ENCODE measurements at places on chromosomes 5 and 9.

DNA sequence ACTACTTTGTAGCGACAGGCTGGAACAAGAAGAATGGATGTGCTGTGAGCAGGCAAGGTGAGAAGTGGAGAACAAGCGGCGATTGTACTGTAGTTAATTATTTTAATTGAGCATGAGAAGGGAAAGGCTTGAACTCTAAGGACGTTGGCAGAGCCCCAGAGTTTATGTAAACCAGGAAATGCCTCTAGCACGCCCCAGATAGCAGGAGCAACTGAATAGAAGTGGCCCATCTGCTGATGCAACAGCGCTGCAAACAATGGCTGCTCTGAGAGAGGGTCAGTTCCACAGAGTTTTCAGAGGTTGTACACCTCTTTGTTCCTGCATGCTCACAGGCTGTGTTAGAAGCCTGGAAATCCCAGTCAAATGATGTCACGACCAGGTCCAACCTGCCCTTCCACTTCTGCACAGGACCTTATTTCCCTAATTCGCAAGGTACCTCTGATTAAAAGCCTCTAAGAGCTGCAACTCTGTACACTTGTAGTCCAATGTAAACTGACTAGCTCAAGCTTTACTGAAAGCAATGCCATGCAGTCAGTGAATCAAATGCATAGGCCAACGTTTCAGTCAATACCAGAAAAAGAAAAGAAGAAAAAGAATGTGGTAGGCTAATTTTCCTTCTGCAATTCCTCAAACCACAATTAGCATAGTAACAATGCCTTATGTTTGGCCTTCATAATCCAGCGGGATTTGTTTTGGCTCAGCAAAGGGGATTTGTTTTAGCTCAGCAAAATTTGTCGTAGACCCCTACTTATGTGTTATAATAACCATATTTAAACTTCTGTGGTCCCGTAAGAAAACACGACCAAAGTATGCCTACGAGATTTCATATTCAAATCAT, 119.6 kb upstream of the RETREG1 start:
- DNase-seq, result no peak

DNA sequence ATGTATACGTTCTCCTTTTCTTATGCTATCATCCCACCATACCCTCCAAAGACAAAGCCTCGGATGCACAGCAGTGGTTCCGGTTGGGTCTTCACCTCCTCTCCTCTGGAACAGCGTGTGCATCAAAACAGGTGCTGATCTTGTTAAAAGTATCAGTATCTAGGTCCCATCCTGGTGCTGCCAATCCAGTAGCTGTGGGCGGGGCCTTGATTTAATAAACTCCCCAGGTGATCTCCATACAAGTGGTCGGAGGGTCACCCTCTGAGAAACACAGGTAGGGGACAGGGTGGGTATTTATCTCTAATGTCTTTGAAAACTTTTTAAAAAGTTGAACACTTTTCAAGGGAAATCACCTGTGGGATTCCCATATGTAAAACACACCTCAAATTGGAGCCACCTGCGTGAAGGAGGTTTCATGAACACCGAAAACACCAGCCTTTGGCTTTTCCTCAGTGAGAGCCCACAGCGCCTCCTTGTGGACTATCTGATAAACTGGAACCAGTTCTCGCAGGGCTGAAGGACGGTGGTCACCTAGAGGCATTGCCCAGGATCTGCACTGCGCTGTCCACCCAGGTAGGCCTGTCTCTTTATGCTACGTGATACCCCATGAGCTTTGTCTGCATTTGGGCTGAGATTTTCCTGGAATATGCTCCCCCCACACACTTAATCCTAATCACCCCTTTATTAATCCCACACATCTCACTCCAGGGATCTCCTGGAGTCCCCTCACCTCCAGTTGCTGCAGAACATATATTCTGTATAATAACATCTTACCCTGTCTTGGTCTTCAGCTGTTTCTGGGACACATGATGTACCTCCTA, 80.5 kb upstream of the EPB41L4B start:
- DNase-seq, result no peak

GRCh38 chr5:65651144-65651543, 26.3 kb downstream of the SHLD3 start:
- no peak for DNase-seq

DNA sequence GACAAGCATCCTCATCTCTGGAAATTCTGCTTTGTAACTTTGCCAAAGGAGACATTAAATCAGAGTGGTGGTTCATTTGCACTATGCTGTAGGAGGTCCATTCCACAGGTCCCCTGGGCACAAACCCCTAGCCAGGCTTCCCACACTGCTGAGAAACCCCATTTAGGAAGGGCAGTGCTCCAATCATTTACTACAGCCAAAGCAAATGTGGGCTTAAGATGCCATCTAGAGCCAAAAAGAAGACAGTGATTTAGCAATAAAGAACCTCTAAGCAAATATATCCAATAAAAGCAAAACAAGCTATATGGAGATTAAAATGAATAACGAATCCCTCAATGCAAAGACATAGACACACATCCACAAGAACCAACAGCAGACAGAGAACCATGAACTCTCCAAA, 129.0 kb upstream of the ALDH1B1 start:
- no peak for DNase-seq

GRCh38 chr9:22913026-22913425, 466.4 kb downstream of the DMRTA1 start:
- no peak for DNase-seq

- DNase-seq, result no peak
Measured at GRCh38 chr5:145743396-145744061, 91.6 kb downstream of the PRELID2 start.

DNA sequence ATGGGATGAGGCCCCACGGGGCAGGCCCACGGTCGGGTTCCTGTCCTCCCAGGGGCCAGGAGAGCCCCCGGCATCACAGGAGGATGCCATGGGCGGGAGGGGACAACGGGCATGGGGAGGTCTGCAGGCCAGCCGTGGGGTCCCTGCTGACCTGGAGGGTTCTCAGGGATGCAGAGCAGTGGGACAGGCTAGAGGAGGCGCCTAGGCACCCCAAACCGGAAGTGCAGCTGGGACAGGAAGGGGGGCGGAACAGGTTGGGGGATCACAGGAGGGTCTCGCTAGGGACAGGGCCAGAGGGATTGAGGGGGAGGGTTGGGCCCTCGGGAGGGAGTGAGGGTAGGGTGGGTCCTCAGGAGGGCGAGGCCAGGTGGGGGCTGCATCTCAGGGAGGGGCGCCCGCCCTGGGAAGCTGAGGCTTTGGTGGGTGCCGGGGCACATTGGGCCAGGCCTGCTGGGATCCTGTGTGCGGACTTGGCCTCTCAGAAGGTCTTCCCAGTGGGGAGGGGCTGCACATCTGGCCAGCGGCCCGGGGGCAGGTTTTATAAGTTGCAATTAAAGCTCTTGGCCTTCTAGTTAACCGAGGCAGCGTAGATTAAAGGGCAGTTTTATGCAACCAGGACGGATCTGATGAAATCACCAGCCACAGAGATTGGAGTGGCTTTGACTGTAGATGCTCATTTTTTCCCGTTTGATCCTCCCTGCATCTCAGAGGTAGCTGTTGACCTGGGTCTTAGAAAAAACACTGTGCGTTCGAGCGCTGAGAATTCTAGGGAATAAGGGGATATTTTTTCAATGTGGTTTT, 20.1 kb downstream of the NKD2 start:
- no peak for DNase-seq

- DNase-seq, result no peak
Measured at GRCh38 chr5:90878549-90879196, 320.1 kb downstream of the ADGRV1 start.

- no peak for DNase-seq
Measured at GRCh38 chr5:72347801-72348308, 27.7 kb downstream of the PTCD2 start.

DNA sequence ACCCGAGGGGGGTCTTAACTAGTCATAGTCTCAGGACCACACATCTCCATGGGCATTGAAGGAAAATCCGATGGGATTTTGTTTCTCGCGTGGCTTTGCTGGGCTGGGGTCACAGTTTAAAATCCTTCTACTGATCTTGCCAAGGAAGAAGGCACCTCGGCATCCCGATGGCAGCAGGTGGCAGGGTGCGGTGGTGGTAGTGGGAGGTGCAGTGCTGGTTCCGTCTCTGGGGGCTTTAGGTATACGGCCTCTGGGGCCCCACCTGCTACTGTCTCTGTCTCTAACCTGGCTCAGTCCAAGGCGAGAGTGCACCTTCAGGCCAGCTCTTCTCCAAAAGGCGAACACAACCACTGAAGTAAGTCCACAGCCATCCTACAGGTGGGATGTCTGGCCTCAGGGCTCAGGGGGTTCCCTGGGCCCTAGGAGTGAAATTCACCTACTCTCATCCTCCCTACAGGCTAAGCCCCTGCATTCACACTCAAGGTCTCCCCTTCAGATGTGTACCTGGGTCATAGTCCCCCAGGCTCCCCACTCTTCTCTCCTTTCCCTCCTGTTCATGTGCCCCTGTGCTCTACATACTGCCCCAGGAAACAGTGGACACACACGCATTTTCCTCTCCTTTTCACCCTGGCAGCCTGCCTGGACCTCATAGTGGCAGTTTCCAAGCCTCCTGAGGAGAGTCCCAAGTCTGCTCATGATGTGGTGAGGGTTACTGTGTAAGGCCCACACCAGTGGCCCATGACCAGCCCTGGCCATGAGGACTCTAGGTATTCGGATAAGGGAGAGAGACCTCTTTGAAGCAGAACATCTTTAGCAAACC, 736 bp upstream of the FCN2 start:
- no peak for DNase-seq

- no peak for DNase-seq
Measured at GRCh38 chr9:25284365-25284764, 393.9 kb downstream of the TUSC1 start.

DNA sequence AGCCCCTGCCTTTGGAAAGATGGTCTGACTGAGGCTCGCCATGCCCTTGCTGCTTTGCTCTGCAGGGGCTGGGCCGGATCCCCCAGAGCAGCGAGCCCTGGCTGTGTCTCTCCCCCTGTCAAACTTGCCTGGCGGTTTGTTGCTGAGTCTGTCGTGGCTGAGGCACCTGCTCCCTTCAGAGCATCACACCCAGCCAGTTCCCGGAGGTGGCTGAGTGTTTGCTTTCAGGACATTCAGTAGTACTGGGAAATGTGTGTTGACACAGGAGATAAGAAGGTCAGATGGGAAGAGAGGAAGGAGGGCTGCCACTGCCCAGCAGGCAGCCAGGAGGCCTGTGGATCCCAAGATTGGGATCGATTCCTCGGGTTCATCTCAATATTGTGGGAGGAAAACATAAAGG, 62.9 kb downstream of the GADD45G start:
- DNase-seq, result no peak

DNA sequence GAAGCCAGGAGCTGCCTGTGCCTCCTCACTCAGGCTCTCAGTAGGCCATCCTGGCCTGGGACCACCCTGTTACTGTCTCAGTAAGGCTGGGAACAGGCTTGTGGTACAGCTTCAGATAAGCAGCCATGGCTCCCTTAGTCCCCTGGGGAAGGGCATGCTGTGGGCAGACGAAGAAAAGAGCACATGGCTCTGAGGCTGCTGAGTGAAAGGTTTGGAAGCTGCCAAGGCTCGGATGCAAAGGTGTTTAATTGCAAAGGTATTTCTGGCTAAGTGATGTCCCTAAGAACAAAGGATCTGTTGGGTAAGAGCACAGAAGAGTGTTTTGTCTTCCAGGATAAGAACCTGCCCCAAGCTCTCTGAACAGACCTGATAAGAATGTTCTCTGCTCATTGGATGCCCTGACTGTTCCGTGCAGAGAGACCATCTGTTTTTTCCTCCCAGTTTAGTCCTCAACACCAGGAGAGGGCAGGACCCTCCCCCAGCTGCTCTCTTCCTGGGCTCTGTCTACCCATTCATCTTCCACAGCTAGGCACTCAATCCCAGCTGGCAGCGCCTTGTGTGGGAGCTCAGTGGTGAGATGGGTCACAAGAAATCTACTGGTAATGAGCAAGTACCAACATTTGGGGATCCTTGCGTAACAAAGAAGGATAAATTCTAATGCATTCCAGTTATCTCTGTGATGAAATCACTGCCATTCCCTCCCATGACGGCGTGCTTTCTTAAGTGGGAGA, 17.7 kb downstream of the ANGPTL2 start:
- DNase-seq, result no peak

GRCh38 chr9:131963072-131964030, 116.3 kb downstream of the MED27 start:
- DNase-seq, result no peak

DNA sequence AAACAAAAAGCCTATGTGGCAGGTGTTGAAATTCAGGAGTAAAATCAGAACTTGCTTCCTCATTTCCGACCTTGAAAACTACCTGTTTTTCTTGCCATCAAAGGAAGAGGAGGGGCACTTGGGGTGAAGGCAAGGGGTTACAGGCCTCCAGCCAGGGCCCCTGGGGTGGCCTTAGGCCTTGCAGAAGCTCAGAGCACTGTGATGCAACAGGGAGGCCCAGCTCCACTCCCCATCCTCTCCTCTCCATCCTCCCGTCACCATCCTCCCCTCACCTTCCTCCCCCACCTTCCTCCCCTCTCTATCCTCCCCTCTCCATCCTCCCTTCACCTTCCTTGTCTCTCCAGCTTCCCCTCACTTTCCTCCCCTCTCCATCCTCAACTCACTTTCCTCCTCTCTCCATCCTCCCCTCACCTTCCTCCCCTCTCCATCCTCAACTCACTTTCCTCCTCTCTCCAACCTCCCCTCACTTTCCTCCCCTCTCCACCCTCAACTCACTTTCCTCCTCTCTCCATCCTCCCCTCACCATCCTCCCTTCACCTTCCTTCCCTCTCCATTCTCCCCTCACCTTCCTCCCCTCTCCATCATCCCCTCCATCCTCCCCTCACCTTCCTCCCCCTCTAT, 111.6 kb downstream of the WNK2 start:
- no peak for DNase-seq

DNA sequence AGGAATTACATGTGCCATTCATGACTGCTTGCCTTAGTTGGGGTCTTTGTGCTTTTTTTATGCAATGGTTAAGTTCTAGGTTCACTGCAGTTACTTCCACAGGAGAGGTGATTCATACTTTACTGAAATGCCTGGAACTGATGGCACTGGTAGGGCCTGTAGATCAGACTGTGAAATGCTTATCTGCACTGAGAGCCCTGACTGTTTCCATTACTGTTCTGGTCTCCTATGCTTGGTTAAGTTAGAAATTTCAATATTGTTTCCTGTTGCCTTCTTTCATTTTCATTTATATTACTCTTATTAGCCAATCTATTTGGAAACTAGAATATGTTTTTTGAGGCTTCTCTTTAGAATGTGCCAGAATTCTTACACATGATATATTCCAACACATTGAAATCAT, 484.1 kb upstream of the SEMA6A start:
- DNase-seq, result no peak

DNA sequence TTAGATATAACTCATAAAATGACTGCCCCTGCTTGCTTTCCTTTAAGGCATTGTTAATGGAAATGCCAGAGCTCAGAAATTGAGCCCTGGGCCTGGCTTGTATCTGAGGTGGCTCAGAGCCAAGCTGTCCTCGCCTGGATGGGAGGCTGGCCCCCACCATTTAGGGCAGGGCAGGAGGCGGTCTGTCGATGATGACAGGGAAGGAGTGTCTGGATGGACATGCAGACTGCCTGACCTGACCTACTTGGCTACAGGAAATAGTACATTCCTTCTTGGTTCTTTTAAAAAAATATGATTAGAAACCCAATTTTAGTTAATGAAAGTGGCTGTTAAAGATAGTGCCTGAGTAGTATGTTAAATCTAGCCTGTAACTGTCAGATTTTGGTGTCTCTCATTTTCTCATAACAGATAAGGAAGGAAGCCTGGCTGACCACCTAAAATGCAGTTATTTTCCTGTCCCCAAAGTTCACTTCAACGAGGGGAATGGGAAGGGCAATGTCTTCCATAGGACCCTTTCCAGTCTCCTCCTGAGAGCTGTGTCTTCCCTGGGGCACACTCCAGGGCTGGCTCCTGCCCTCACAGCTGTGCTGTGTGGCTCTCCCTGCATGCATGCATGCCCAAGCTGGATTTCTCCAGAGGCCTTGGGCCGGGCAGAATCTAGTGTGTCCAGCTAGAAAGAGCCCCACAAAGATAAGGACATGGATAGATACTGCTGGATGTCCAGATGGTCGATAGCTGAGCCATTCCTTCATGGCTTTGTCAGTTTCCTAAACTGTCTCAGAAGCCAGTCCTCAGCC, 42.3 kb downstream of the MACROH2A1 start:
- no peak for DNase-seq

Measured in stimulated activated CD4-positive, alpha-beta T cell treated with anti-CD3 and anti-CD28 coated beads, TNF-alpha, amount 100 ng/mL, for 24 hours (primary cell).